ENCODE measurements at places on chromosomes 1 and 21.

GRCh38 chr1:54384918-54385726 lies 21.1 kb downstream of the SSBP3 start:
- no peak for DNase-seq

DNA sequence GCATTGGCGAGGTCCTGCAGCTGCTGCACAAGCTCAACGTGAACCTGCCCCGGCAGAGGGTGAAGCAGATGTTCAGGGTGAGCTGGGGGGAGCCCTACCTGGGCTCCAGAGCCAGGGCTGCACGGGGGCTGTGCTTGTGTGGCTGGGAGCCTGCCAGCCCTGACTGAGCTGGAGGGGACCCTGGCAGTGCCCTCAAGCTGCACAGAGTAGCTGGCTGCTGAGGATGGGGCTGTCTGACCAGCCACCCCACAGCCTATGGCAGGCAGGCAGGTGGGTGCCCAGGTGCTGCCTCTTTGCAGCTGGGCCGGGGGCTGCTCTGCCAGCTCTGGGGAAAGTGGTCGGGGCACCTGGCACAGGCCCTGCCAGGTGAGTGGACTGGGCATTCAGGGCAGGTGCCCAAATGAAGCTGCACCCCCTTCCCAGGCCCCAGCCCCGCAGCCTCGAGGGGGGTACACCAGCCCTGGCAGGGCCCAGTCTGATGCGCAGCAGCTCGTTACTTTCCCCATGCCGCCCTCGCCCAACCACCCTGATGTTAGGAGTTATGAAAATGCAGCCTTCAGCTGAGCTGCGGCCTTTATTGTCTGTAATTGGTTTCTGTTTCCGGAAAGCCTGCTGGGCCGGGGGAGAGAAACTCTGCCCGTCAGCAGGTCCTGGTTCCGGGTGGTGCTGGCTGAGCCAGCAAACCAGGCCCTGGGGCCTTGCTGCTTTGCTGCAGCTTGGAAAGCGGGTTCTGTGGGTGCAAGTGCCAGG lies 4.3 kb downstream of the PLCH2 start:
- DNase-seq: no peak

GRCh38 chr1:108106775-108107174 lies 93.4 kb downstream of the SLC25A24 start:
- no peak for DNase-seq

- DNase-seq: no peak
Measured at GRCh38 chr1:20883766-20884165, 96.7 kb upstream of the HP1BP3 start.

DNA sequence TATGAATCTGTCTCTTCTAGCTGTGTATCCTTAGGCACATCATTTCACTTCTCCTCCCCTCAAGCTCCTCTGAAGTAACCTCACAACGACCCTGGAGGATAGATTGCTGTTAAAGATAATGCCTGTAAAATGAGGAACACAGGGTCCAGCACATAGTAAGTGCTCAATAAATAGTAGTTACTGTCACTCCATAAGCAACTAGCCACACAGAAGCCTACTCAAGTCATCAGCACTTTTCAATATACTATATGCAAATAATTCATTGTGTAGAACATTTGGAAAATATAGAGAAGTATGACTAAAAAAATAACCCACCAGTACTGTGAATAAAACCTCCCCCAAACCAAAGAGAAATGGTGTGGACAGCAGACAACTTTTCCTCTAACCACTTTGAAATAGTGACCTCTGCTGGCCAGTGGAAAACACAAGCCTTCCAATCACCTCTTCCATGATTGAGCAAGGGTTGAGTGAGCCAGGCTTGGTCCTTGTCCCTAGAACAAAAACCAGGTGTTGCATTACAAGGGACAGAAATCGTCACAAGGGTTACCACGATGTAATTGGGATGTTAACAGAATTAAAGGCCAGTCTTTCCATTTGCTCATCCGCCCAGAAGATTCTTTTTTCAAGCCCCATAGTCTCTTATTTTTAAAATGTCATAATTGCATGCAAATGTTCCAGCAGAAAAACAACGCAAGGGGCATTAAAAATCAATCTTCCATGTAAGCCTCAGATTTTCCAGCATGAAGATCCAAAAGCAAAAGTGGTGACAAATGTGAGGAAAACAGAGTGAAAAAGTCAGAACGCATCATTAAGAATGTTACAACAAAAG lies 15.7 kb upstream of the GLIS1 start:
- DNase-seq: no peak

Data from T-helper 9 cell (primary cell).